Memory B cell (primary cell): ENCODE measurements at places on chromosomes 6 and 20.

DNA sequence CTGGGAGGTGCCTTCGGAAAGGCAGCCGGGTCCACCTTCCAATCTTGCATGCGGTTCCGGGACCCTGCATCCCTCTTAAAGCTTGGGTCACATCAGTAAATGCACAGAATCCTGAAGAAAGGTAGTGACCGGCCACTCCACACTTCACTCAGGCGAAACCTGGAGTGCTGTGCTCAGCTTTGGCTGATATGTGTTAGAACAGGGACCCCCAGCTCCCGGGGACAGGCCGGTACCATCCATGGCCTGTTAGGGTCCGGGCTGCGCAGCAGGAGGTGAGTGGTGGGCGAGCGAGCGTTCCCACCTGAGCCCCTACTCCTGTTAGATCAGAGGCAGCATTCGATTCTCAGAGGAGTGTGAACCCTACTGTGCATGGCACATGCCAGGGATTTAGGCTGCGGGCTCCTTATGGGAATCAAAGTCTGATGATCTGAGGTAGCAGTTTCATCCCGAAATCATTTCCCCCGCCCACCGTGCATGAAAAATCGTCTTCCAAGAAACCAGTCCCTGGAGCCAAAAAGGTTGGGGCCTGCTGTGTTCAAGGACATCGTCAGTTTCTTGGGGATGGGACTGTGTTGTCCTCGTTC is 143.0 kb downstream of the ERMARD start:
- H3K27me3 ChIP-seq = peaks cover 13% of the 10 kb centered on the region
- H3K36me3 ChIP-seq = no peaks in the 10 kb centered on the region
- H3K4me3 ChIP-seq = no peak overlapping the region

GRCh38 chr20:50852085-50852484 is 57.2 kb downstream of the BCAS4 start:
- H3K27ac ChIP-seq = no peak overlapping the region
- DNase-seq = no peak
- peaks cover 10% of the 10 kb centered on the region for H3K36me3 ChIP-seq
- H3K4me3 ChIP-seq = no peak overlapping the region
- H3K4me1 ChIP-seq = peaks cover 23% of the 10 kb centered on the region

GRCh38 chr6:135939208-135939591 is 87.7 kb downstream of the PDE7B start:
- no peaks in the 10 kb centered on the region for H3K36me3 ChIP-seq
- H3K27ac ChIP-seq = no peak overlapping the region
- no peak for DNase-seq
- H3K4me3 ChIP-seq = no peak overlapping the region
- H3K4me1 ChIP-seq = no peaks in the 10 kb centered on the region
- H3K27me3 ChIP-seq = no peaks in the 10 kb centered on the region

GRCh38 chr20:45097485-45098102 is 3.3 kb downstream of the KCNS1 start:
- H3K27ac ChIP-seq = no peak overlapping the region
- peaks cover 12% of the 10 kb centered on the region for H3K4me1 ChIP-seq

- DNase-seq = no peak
- H3K4me1 ChIP-seq = peaks cover 5% of the 10 kb centered on the region
- no peaks in the 10 kb centered on the region for H3K36me3 ChIP-seq
- H3K4me3 ChIP-seq = no peak overlapping the region
- no peaks in the 10 kb centered on the region for H3K27me3 ChIP-seq
These were observed 109.0 kb downstream of the ATG5 start for GRCh38 chr6:106216527-106216926.

DNA sequence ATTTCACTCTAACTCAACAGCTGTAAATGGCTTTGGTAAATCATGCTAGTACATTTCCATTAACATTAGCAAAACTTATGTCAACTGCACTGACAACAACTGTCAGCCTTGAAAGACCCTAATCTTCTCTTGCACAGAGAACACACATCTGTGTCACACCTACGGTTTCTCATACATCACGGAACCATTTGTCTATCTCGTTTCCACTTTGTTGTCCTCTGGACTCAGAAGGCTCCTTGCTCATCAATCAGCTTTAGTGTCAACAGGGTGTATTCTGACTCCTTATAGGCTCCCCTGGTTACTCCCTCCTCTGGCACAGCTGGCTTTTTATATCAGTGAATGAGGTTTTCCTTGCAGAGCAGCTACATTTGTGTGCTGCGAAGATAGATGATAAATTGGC is 49.3 kb downstream of the CD83 start:
- H3K4me3 ChIP-seq = no peak overlapping the region
- H3K36me3 ChIP-seq = peaks cover 22% of the 10 kb centered on the region
- H3K27me3 ChIP-seq = no peaks in the 10 kb centered on the region
- no peak for DNase-seq

DNA sequence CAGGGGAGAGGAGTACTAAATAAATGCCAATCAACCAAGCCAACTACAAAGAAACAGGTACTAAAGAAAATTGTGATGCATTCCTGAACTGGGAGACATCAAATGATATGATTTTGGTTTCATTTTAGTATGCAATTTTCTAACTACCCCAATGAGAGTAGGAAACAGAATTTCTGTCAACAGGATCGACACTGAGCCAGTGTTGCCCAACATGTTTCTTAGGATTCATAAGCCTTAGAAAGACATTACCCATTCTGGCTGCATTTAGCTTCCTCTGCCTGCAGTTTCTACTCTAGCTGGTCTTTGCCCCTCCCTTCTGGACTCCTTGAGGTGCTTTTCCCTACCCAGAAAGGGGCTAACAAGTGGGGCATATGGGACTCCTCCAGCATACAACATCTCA is 49.8 kb downstream of the KCTD20 start:
- DNase-seq = no peak
- no peaks in the 10 kb centered on the region for H3K4me1 ChIP-seq
- H3K36me3 ChIP-seq = peaks cover 30% of the 10 kb centered on the region
- H3K4me3 ChIP-seq = no peak overlapping the region
- no peak overlapping the region for H3K27ac ChIP-seq

- H3K4me3 ChIP-seq = no peak overlapping the region
- H3K36me3 ChIP-seq = no peaks in the 10 kb centered on the region
- no peak for DNase-seq
- no peaks in the 10 kb centered on the region for H3K4me1 ChIP-seq
These were observed 40.5 kb upstream of the LRRC1 start for GRCh38 chr6:53754330-53754729.

- peaks cover 6% of the 10 kb centered on the region for H3K36me3 ChIP-seq
- H3K27ac ChIP-seq = no peak overlapping the region
- DNase-seq = no peak
- H3K4me1 ChIP-seq = peaks cover 4% of the 10 kb centered on the region
- H3K27me3 ChIP-seq = peaks cover 6% of the 10 kb centered on the region
- no peak overlapping the region for H3K4me3 ChIP-seq
These were observed 41.3 kb downstream of the NTSR1 start for GRCh38 chr20:62749851-62750445.

DNA sequence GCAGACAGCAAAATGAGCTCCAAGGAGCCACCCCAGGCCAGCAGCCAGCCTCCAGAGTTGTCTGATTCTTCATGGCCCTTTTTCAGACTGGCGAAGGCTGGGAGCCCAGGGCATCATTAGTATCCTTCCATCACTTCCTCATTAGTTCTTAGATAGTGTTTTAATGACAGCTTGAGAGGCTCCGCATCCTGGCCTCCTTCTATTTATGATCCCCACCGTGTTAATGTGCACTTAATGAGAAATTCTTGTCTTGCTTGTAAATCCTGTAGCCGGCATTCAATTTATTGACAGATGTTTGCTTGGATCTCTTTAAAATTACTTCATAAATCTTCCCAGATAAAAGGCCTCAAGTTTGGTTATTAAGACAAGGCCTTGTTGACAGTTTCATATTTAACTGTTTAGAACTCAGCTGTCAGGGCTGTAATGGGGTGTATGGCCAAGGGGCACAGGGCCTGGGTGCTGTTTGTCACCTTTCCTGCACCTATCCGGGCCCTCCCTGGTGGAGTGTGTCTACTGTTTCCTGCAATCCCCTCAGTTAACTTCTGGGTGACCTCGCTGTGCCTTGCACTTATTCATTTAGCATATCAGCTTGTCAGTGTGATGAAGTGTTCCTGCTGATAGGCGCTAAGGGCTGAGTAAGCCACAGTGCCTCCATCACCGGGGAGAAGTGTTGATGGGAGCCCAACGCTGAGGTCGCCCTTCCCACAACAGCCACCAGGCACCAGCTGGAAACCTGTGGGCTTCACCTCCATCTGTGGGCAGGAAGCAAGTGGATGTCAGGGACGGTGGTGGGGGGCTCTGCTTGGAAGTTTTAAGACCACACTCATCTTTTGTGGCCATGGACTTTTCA is 169.3 kb downstream of the TSHZ2 start:
- DNase-seq = no peak
- H3K27ac ChIP-seq = no peak overlapping the region
- peaks cover 7% of the 10 kb centered on the region for H3K27me3 ChIP-seq
- no peak overlapping the region for H3K4me3 ChIP-seq

DNA sequence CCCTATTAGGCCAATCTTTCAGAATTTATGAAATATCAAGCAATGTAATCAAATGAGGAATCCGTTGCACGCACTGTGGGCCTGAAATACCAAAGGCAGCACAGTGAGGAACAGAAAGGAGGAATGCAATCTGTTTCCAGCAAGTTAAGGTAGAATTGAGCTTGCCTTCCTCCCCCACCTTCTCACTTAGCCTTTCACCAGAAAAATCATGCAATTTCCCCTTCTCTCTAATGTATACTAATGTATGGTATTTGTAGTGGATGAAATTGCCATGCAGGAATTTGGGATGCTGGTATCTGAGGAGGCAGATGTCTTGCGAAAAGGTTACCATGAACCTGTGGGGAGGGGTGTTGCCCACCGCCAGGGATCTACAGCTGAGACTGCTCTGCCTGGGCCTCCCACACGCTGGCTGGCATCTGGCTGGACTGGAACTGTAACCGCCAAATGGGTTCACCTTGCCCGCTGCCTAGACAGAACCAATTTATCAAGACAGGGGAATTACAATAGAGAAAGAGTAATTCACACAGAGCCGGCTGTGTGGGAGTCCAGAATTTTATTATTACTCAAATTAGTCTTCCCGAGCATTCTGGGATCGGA is 222.4 kb upstream of the MYLIP start:
- peak overlapping the region; percentile 81 for H3K27ac ChIP-seq
- no peak for DNase-seq
- no peaks in the 10 kb centered on the region for H3K27me3 ChIP-seq
- H3K4me1 ChIP-seq = peaks cover 32% of the 10 kb centered on the region

DNA sequence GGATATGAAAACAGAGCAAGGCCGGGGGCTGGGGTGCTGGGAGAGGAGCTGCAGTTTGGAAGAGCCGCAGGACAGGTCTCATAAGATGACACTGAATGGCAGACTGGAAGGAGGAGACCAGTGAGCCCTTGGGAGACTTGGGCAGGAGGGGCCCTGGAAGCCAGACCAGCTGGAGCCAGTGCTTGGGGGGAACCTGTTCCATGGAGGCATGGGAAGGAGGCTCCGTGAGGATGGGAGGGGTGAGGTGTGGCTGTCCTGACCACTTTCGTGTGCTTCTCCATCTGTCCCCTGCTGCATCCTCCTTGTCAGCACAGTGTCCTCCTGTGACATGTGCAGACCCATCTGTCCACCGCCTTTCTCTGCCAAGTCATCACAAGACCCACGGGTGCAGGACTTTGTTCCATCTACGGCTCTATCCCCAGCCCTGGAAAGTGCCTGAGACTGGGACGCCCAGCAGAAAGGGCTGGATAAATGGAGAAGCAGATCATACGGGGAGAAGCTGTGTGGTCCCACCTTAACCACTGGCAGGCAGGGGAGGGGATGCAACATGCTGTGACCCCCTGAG is 84.8 kb upstream of the MPC1 start:
- no peak overlapping the region for H3K27ac ChIP-seq
- H3K27me3 ChIP-seq = peaks cover 5% of the 10 kb centered on the region
- H3K4me3 ChIP-seq = no peak overlapping the region
- DNase-seq = no peak
- H3K4me1 ChIP-seq = peaks cover 12% of the 10 kb centered on the region

- H3K36me3 ChIP-seq = no peaks in the 10 kb centered on the region
- peaks cover 1% of the 10 kb centered on the region for H3K27me3 ChIP-seq
- DNase-seq = no peak
- H3K4me1 ChIP-seq = peaks cover 21% of the 10 kb centered on the region
- no peak overlapping the region for H3K4me3 ChIP-seq
These were observed 349.8 kb upstream of the ARID1B start for GRCh38 chr6:156427345-156427744.

DNA sequence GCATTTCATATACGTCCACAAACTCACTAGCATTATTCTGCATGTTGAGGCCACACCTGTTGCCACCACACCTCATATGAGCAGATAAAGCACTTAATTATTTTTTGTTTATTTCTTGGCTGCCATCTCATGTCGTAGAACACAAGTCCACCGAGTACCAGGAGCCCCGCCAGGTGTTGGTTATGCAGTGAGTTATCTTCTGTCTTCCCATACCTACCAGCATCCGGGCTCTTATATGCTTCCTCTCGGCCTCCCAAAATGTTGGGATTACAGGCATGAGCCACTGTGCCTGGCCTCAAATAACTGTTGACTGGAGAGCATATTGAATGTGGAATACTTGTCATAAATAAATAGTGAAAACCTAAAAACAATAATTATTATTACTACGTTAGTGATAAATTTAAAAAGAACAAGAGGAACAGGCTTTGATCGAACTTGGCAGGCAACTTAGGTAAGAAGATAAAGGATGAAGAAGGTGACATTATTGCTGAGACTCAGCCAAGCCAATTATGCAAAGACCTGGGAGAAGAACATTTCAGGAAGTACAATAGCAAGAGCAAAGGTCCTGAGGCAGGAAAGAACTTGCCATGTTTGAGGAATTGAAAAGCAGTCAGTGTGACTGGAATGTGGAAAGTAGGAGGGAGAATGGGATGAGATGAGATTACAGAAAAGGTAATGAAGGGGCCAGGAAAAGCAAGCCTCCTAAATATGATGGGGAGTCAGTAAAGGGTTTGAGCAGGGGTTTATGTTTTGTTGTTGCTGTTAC is 12.6 kb upstream of the SLC23A2 start:
- no peak overlapping the region for H3K27ac ChIP-seq
- H3K4me3 ChIP-seq = no peak overlapping the region
- H3K4me1 ChIP-seq = peaks cover 6% of the 10 kb centered on the region
- no peak for DNase-seq
- H3K36me3 ChIP-seq = no peaks in the 10 kb centered on the region
- no peaks in the 10 kb centered on the region for H3K27me3 ChIP-seq

DNA sequence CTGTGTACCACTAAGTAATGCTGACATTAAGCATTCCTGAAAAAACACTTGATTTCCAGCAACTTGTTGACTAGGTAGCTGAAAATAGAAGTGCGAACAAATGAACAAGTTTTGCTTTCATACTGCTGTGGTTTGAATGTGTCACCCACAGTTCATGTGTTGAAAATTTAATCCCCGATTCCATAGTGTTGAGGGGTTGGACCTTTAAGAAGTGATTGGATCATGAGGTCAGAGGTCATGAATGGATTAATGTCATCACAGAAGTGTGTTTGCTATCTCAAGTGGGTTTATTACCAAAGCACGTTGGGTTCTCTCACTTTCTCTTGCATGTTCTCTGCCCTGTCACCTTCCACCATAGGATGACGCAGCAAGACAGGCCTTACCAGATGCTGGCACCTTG is 568.5 kb downstream of the UTRN start:
- no peak for DNase-seq
- H3K36me3 ChIP-seq = peaks cover 17% of the 10 kb centered on the region
- H3K4me1 ChIP-seq = peaks cover 2% of the 10 kb centered on the region
- no peaks in the 10 kb centered on the region for H3K27me3 ChIP-seq
- H3K4me3 ChIP-seq = no peak overlapping the region

GRCh38 chr20:13017235-13017634 is 8.5 kb downstream of the SPTLC3 start:
- peaks cover 1% of the 10 kb centered on the region for H3K36me3 ChIP-seq
- peaks cover 3% of the 10 kb centered on the region for H3K27me3 ChIP-seq
- no peak for DNase-seq
- H3K4me1 ChIP-seq = no peaks in the 10 kb centered on the region
- no peak overlapping the region for H3K4me3 ChIP-seq
- no peak overlapping the region for H3K27ac ChIP-seq
